NCI-H526 (cell line): ENCODE measurements at places on chromosomes 4 and X.
A peak's percentile ranks its signal among the peaks of the same experiment; 100 is the strongest.

- no peak for DNase-seq
Observed at GRCh38 chr4:125517831-125518230, 203.1 kb downstream of the FAT4 start.

GRCh38 chrX:115562480-115562847 is 1.5 kb downstream of the PLS3 start:
- peak; percentile 32 for DNase-seq

- no peak for DNase-seq
Observed at GRCh38 chrX:92231391-92231790, 452.2 kb downstream of the PCDH11X start.

DNA sequence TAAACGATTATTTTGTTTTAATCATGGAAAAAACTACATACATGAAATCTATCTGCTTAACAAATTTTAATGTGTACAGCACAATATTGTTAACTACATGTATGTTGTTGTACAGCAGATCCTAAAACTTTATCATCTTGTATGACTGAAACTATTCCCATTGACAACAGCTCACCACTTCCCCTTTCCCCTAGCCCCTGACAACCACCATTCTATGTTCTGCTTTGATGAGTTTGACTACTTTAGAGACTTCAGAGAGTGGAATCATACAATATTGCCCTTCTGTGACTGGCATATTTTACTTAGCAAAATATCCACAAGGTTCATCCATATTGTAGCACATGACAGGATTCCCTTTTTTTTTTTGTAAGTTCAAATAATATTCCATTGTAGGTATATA is 185.9 kb downstream of the CFAP299 start:
- no peak for DNase-seq

DNA sequence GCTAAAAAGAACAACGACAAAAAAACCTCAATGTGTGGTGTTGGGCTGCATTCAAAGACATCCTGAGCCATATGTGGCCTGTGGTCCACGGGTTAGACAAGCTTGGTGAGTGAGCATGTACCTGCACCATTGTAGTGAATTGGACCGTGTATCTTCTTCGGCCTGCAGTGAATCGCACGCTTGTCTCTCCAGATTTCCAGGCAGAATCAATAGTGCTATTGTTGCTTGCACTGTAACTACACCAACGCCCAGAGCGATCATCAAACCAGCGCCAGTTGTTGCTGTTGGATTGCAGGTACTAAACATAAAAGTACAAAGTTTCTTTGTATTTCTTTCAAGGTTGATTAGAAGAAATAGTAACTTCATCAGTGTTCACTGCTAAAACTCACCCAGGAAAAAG is 101.6 kb downstream of the HUWE1 start:
- DNase-seq = no peak

DNA sequence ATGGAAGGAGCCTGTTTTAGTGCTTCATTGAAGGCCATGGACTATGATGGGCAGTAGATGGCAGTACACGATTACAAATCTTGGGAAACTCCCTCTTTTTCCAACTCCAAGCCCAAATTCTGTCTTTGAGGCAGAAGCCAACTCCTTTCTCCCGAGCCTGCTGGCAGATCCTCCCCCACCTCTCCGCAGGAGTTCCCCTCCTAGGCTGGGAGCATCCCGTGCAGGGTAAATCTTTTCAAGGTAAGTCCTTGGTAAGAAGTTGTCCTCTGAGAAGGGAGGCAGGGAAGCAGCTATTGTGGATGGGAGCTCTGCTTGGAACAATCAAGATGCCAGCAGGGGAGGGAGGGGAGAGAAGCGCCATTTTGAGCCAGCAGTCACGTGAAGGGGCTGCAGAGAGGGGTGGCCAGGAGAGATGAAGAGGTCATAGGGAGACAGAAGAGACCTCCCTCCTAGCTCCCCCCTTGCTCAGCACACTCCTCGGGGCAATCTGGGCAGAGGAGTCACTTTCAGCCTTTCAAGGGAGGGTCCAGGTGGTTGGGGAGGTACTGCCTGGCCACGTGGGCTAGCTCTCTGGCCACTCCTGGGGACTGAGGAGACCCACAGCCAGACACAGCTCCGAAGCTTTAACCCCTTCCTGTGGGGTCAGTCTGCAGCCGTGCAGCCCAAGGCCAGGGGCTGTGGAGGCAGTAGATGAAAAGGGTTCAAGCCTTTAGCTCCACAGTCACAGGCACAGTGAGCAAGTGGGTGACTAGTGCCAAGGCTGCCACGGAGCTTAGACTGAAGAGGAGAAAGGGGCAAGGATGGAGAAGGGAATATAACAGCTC is 9.6 kb downstream of the CC2D2A start:
- DNase-seq = peak; percentile 87

DNA sequence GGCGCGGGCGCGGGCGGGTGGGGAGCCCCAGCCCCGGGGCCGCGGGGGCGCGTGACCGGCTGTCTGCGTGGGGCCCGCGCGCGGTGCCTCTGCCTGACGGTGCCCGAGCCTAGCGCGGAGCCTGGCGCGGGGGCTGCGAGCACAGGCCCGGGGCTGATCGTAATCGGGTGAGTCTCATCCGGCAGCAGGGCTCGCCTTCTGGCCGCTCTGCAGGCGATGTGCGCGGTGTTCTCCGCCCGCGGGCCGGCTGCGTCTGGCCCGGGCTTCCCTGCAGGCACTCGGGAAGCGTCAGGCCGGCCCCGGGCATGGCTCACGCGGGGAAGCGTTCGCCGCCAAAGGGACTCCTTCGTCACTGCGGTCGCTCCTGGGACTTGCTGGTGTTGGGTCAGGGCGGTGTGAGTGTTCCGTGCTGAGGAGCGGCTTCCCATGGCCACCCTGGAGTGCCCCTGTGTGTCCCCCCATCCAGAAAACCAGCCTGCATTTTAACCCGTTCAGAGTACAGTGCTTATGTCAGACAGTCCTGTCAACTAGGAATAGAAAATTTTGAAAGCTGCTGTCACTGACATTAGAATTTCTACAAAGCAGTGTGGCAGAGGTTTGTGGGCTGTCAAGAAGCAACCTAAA is 40.6 kb downstream of the FAM149A start:
- DNase-seq = peak; percentile 33

- DNase-seq = no peak
Observed at GRCh38 chr4:40119344-40119743, 62.7 kb downstream of the N4BP2 start.

- DNase-seq = no peak
Observed at GRCh38 chrX:148382983-148383382, 117.4 kb upstream of the AFF2 start.

- DNase-seq = no peak
Observed at GRCh38 chr4:17807446-17807845, 3.1 kb downstream of the DCAF16 start.

DNA sequence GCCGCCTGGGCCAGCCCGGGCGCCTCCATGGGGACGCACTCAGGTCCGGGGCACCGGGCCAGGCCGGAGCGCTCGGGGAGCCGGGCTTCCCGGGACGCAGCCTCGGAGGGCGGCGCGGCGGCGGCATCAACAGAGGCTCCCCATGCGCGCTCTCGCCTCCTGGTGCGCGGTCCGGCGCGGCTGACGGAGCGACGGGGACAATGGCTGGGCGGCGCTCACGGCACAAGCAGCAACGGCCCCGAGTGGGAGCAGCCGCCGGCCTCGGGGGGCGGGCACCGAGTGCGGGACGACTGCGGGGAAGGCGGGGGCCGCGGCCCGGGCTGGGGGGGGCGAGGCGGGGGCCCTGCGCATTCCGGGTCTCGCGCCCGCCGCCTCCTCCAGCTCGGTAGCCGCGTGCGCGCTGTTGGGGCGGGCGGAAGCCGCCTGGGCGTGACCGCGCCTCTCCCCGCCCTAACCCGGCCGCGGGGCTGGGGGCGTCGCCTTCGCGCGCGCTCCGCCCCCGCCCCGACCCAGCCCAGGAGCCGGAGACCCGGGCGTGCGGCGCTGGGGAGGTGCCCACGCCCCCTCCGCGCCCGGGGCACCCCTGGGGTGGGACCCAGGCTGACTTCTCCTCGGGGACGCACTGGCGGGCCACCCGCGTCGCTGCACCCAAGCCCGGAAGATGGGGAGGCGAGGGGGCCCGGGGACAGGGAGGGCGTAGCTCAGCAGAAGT is at the start of gene PRKX:
Gene PRKX (minus strand): TSS at position 425 of the 712 bp plus-strand sequence. CDS start 396 bp downstream, at position 29.
- no peak for DNase-seq

- no peak for DNase-seq
Observed at GRCh38 chrX:46016296-46016695, 528.9 kb downstream of the ZNF674 start.

- no peak for DNase-seq
Observed at GRCh38 chr4:20394512-20394911, 142.8 kb downstream of the SLIT2 start.

- DNase-seq = no peak
Observed at GRCh38 chrX:70281951-70282350, at the start of gene RAB41. Gene RAB41, plus strand, starts transcription at chrX:70282172. Its CDS starts 46 bp downstream, at chrX:70282218.

- DNase-seq = no peak
Observed at GRCh38 chr4:119031218-119031617, 104.4 kb upstream of the MYOZ2 start.

DNA sequence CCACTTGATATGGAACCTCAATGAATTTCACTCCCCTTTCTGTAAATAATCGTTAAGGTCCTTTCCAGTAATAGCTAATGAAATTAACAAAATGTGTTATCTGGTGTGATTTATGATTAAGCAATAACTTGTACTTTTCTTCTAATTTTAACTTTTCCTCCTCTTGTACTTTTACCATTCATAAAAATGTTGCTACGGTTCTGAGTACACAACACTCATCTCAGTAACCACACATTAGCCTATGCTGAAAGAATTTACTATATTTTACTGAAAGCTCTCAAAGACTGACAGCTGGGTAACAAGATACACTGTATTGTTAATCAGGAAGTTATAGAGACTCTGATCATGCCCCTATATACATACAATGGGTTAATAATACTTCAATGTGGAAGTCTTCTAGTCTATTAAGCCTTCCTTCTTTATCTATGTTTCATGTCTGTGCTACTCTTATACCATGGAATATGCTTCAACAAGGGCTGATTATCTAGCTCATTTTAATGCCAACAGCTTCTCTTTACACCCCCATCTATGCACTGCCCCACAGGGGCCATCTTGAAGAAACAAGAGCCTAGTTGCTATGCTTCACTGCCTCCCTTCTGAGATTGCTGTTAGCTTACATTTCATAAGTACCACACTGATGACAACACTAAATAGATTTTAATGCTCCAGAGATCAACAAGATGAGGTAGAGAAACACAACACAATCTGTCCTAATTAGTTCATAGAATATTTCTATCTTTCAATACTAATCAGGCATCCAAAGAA is 39.1 kb downstream of the LAMP2 start:
- DNase-seq = no peak

GRCh38 chr4:94508806-94509205 is 57.1 kb downstream of the PDLIM5 start:
- no peak for DNase-seq

GRCh38 chr4:1901127-1901526 is 29.9 kb downstream of the NSD2 start:
- no peak for DNase-seq

GRCh38 chrX:16671005-16671404 is 21.0 kb downstream of the S100G start:
- DNase-seq = peak; percentile 62

- no peak for DNase-seq
Observed at GRCh38 chr4:185874516-185875230, 62.7 kb upstream of the SORBS2 start.

GRCh38 chr4:168623011-168623410 is 126.2 kb downstream of the PALLD start:
- no peak for DNase-seq

DNA sequence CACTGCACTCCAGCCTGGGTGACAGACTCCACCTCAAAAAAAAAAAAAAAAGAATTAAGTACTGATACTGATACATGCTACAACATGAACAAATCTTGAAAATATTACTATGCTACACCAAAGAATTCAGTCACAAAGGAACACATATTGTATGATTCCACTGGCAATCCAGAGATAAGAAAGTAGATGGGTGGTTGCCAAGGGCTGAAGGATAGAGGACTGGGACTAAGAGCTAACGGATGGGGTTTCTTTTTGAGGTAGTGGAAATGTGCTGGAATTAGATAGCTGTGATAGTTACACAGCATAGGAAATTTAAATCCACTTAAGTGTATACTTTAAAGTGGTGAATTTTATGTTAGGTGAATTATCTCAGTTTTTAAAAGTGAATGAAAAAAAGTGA is 12.5 kb downstream of the ATP11C start:
- DNase-seq = no peak

- no peak for DNase-seq
Observed at GRCh38 chrX:373641-374471, 12.9 kb downstream of the PPP2R3B start.

GRCh38 chr4:31667686-31668085 is 947.5 kb downstream of the PCDH7 start:
- DNase-seq = no peak

GRCh38 chr4:83582289-83582785 is 46.4 kb downstream of the GPAT3 start:
- DNase-seq = no peak

DNA sequence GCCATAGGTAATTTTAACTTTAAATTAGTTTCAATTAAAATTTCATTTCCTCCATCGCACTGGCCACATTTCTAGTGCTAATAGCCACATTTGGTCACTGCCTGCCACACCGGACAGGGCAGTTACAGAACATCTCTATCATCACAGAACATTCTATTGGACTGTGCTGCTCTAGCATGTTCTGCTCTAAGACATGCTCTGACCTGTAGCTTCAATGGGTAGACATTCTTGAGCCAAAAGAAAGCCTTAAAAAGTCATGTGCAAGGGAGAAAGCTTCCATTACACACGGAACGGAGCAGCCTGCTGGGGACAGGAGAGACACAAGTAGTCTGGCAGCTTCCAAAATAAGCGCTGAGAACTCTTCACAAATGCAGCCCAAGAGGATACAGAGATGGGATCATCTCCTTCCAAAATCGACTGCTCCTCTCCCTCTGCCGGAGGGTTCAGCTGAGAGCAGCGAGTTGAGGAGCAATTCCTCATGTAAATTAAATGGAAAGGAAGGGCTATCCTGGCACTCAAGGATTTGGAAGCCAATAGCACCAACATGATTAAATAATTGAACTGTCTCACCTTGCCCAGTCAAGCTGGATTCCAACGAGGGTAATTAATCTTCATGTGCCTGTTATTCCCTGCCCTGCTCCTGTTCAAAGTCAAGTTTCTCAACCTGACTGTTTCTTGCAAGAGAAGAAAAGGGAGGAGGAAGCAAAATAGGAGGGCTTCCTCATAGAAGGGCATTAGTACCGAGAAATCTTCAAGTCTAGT is 336.4 kb upstream of the NOCT start:
- no peak for DNase-seq

- DNase-seq = no peak
Observed at GRCh38 chrX:68703846-68704245, 56.4 kb downstream of the STARD8 start.

- no peak for DNase-seq
Observed at GRCh38 chr4:7359400-7360062, 75.2 kb downstream of the PSAPL1 start.

DNA sequence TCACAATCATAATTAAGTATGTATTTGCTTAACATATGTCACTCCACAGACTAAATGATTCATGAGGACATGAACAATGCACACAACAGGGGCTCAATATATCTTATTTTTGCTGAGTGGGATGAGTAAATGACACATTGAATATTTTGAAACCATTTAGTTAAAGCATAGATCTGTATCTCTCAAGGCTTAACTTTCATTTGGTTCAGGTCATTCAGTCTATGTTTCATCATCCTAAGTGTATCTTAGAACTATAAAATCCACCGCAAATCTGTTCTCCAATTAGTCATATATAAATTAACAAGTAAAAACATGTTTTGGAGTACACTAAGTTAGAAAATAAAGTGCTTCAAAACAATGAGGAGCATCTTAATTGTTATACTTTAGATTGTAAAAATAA is 45.8 kb downstream of the AREG start:
- no peak for DNase-seq
